ENCODE measurements at places on chromosomes 16 and 17.

GRCh38 chr16:25823891-25824290, 132.1 kb downstream of the HS3ST4 start:
- peak; percentile 5 for DNase-seq

DNA sequence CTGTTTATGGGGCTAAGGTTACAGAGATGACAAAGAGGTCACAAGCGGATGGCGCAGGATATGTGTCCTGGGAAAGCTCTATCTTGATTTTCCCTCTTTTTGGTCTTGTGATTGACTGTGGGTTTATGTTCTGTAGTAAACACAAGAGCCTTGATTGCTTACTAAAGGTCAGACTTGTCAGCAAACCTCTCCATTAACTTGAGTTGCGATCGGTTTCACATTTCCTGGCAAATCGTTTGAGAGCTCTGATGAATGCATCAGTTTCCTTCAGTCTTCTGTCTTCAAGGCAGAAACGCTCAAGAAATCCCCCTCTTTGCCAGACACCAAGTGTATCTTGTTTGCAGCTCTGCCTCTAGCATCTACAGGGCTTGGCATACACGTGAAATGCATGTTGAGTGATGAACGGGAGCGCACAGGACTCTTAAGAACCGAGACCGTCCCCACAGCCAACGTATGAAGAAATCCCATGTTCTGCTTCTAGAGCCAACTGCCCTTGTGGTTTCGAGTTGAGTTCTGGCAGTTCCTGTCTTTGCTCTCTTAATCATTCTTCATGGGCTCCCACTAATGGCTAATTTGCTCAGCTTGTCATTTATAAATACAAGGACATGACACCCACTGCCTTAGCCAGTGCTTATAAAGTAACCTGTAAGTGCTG, 143.3 kb downstream of the PITPNC1 start:
- peak; percentile 89 for DNase-seq

GRCh38 chr16:50389900-50390299, 21.1 kb upstream of the BRD7 start:
- no peak for DNase-seq

DNA sequence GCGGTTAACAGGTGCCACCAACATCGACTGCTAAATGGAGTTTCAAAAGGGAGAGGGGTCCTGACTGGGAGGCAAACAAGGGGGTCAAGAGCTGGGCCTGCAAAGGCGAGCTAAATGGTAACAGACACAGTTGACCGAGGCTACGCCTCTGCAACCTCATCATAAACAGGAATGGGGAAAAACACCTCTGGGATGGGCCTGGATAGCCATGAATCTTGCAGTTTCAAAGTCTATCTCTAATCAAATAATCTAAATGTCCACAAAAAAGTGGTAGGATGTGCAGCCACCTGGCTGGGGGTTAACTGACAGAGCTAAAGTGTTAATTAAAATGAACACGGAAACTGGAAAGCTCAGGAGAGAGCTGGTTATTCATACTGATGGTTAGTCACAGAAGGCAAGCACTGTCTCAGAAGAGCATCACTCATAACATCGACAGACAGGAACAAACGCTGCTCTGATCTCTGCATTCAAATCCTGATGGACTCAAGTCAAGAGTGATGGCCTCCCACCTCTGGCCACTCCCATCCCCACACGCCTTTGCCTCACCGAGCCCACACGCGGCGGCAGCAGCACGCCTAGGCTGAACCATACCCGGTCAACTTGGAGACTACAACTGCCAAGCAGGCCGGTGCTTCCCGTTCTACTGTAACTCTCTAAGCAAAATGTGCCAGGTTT, 56.3 kb downstream of the CREBBP start:
- DNase-seq: no peak

GRCh38 chr17:4522661-4523060, 24.0 kb downstream of the SPNS2 start:
- DNase-seq: no peak

DNA sequence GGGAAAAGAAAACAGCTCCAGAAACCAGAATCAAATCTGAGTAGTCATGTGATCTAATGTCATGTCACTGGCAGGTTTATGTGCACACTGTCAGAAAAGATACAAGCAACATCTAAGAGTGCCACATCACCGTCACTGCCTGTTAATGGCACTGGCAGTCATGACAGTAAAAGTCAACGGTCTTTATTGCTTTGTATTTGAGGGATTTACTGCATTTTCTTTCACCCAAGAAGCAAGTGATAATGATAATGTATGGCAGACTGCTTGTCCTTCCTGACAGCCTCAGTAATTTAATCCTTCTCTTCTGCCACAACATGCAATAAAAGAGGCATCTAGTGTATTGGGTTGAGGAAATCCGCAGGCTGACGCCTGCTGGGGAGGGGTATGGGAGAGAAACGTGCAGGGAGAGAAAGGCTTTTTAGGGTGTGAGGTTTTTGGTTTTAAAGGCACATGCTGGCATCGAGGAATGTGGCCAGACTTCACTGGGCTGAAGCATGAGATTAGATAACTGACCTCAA, 92.4 kb downstream of the RPGRIP1L start:
- DNase-seq: no peak

- no peak for DNase-seq
These were observed 89.8 kb upstream of the TMEM97 start for GRCh38 chr17:28228986-28229729.

DNA sequence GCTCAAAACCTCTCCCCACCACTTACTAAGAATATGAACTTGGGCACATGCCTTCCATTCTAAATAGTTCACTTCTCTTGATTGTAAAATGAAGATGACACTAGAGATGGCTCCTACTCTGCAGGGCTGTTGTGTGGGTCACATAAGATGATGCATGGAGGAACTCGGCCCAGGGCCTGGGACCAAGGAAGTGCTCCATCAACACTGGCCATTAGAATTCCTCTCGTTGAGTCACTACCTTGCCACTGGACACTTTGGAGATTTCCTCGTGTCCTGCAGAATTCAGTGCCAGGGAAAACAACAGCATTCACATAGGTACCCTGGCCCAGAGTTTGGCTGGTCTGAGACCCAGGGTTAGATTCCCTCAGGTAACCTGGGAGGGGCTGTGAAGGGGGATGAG, 18.6 kb downstream of the HNF1B start:
- no peak for DNase-seq

GRCh38 chr16:20849589-20850390, 43.5 kb downstream of the REXO5 start:
- peak; percentile 69 for DNase-seq

DNA sequence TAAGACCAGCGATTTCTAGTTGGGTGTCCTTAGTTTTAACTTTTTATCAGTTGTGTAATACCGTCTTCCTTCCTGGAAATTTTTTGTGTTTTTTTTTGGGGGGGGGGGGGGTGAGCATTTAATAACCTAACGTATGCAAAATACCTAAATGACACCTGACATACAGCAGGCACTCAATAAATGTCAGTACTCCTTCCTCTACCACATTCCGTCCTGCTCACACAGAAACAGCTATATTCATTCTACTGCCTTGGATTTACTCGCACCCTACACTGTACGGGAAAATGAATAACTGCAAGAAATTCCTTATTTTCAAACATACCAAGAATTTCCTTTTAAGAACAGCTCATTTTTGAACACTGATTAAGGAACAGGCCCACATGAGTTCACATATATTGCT, 5.3 kb downstream of the XYLT1 start:
- no peak for DNase-seq
